ENCODE measurements at places on chromosomes 3 and 15. TPM values are rescaled to one million over a fixed set of nuclear protein-coding genes. Genes with fewer than 3 reads are reported as not detected.

The TRPM1 gene
- total RNA-seq, result not detected

DNA sequence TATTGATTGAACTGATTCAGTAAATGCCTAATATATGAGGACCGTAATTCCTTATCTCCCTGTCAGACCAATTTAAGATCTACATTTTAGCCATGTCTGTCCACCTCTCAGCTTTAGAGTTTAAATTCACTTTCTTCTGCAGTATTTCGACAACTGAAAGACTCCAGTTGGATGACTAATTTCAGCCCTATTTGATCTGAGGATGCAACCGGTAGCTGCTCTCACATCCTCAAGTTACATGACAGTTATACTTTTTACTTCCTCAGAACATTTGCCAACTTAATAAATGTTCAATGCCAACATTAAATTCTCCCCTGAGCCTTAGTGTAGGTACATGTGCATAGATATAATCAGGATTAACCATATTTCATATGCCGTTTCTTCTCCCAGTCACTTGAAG is 2.5 kb upstream of the HHLA2 start:
- DNase-seq, result no peak

DNA sequence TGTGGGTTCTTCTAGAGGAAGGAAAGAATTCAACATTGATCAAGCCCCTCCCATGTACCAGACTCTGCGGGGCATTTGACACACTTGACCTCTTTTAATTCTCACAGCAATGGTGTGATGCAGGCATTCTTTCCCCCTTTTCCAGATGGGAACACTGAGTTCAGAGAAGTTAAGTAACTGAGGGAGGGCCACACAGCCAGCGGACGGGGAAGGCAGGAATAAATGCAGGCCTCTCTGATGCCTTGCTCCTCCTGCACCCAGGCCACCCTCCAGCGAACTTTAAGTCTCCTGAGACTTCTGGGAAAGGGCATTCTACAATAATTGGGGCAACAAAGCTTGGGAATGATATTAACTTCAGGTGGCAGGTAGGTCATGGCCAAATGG is 227.4 kb downstream of the UACA start:
- DNase-seq, result no peak

DNA sequence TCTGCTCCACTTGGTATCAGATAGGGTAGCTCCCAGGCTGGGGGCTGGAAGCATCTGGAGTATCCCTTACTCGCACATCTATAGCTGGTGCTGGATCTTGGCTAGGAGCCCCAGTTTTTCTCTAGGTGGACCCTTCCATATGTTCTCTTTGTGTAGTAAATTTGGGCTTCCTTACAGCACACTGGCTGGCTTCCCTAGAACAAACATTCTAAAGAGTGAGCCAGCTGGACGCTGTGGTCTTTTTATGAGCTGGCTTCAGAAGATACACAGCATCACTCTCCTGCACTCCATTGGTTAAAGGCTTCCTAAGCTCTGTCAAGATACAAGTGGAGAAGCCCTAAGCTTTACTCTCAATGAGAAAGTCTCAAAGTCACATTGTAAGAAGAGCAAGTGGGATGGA is 322.1 kb downstream of the WDR72 start:
- DNase-seq, result no peak

- no peak for DNase-seq
These were observed 91.8 kb upstream of the IQSEC1 start for GRCh38 chr3:13164893-13165492.
